Activated naive CD8-positive, alpha-beta T cell treated with anti-CD3 and anti-CD28 coated beads for 36 hours (primary cell): ENCODE measurements at places on chromosomes 6 and 20.

DNA sequence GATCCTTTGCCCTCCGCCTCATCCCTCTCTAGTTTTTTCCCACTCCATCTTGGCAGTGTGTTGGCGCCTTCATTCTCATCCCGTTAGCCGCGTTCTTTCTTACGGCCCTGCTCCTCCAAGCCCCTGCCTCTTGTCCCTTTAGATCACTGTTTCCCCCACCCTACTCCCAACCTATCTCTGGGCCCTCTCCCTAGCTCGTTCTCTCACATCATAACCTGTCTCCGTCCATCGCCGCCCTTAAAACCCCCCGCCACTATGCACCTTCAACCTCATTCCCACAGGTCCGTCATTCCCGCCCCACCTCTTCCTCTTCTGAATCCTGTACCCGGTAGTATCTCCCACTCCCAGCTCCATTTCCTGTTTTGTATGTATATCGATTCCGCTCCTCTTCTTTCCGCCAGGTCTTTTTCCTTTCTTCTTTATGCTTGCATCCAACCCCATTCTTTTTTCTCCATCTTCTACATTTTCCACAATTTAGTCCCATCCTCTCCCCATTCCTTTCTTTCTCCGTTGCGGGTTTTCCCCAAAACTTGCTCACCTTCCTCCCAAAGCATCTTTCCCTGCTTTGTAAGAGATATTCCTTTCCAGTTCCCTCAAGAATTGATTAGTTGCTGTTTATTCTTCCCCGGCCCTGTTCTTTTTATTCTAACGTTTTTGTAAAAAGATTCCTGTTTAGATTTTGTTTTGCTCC lies 671 bp downstream of the EFHC1 start:
- no peak for DNase-seq

DNA sequence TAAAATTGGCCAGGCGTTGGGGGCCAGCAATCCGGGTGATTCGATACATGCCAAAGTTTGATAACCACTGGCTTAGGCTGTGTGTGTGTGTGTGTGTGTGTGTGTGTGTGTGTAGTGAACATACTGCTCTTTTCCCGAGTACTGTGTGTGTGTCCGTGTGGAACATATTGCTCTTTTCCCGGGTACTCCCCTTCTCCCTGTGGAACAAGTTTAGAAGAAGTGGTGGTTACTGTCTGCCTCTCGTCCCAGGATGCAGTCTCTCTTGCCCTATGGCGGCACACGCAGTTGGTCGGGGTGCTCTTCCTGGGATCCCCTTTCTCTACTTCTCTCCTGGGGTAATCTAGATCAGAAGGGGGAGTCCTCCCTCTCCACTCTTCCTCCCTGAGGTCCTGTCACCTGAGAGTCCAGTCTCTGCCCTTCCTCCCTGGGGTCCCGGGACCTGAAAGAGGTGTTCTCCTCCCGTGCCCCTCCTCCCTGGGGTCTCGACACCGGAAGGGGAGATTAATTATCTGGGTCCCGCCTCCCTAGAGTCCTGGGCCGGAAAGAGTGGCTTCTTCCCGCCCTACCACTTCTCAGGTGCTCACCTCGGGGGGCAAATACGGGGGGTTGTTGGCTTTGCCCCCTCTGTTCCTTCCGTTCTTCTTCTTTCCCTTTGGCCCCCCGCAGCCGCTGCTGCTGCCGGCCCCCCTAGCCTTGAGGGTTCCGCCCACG lies 516 bp downstream of the GTPBP2 start:
- peak; percentile 65 for DNase-seq

GRCh38 chr6:14804785-14805210 lies 441.1 kb upstream of the JARID2 start:
- no peak for DNase-seq

GRCh38 chr20:50101887-50102286 lies 11.1 kb downstream of the UBE2V1 start:
- no peak for DNase-seq

- no peak for DNase-seq
Measured at GRCh38 chr6:135145063-135145800, 35.9 kb upstream of the MYB start.

DNA sequence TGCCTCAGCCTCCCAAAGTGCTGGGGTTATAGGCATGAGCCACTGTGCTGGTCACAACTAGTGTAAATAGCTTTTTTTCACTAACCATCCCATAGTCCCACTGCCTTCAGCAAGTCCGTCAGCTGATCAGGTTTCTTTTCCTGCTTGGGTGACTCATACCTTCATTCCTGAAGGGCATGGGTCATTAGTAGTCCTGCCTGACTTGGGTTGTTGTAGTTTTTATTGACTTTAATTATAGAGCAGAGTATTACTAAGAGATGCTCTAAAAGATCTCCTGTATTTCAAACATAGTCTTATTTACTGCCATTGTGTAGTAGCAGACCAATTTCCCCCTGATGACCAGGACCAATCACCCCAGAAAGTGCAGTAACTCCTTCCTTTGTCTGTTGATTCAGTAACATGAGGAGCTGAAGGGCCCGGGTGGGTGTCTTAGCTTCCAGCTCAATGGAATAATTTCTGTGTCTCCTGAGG lies 25.8 kb downstream of the HLA-C start:
- no peak for DNase-seq

GRCh38 chr6:6699741-6700367 lies 111.3 kb downstream of the LY86 start:
- DNase-seq = no peak

DNA sequence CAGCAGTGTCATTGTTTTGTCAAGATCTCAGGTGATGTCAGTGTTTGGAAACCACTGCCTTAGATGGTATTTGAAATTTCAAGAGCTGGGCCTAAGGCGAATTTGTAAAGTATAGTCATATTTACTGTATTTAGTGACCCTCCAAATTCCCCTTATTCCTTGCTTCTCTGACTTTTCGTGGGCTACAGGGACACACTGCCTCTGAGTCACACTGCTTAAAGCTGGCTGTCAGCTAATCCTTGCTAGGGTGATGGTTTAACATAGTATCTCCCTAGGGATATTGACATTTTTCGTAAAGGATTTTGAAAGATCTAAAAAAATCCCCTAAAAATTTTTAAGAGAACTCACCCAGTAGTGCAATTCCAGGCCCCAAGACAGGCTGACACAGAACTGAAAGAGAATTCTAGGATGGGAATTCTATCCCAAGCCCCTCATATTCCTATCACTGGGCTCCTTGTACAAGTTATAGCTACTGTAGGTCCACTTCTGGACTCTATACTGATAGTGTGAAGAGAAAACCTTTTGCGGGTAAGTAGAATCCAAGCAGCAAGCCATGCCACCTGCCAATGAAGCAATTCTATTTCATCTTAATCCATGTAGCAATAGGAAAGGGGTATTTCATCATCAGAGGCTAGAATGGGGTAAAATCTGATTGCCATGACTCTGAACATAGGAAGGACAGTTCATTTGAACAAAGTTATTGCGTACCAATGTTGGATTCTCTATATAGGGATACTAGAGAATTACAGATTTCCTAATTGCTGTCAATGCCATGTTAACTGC lies 4.3 kb downstream of the BMP6 start:
- no peak for DNase-seq

GRCh38 chr6:167898673-167899311 lies 72.1 kb downstream of the AFDN start:
- no peak for DNase-seq

- no peak for DNase-seq
Measured at GRCh38 chr6:139037490-139037889, 8.9 kb downstream of the ABRACL start.

DNA sequence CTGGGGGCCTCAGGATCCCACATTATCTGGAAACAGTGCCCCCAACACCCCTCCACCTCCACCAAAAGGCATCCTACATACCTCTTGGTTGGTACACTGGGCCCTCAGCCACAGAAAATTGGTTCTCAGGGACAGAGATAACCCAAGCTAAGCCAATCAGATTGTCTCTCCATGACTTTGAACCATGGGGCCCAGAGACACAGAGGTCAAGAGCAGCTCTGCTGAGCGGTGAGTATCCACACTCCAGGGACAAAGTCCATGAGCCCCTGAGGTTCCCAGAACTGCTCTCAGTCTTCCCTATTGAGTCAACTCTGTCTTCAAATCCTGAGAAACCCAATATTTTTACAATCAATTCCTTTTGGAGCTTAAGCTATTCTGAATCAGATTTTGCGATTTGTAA lies 35.3 kb downstream of the COL11A2 start:
- DNase-seq = no peak

GRCh38 chr6:125102891-125103290 lies 50.7 kb upstream of the TPD52L1 start:
- no peak for DNase-seq

GRCh38 chr20:517221-517620 lies 26.4 kb downstream of the CSNK2A1 start:
- DNase-seq = no peak

DNA sequence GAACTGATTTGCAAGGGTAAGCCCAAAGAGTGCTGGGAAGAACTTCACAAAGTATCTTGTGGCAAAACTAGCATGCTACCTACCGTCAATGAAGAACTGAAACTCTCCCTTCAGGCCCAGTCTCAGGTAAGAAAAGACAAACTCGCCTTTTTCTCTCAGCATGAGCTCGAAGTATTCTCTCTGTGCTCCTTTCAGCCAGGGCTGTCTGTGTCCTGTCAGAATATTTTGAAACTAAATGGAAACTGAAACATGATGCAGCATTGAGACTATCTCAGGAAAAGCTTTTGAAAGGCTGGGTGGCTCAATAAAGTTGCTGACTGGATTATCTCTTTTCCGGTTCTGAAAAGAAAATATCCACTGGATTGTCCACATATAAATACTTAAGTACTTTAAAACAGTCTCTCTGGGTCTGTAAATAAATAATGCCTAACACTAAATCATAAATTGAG lies 696 bp downstream of the CALHM5 start:
- DNase-seq = no peak

DNA sequence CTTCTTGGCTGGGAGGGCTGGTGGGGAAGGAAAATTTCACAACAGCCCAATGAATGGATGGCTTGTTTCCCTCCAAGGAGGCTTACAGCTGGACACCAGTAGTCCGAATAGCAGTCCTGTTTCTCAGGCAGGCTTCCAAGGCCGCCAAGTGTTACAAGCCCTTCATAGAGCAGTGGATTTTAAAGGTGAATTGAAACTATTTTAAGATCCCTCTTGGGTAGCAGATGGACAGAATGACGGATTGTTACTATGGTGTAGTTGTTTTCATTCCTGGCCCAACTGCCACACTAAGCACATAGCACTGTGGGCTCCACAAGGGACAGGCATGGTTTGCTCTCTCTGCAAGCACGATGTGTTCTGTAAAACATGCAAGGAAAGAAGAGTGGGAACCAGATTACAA lies 203.3 kb upstream of the TAB2 start:
- DNase-seq = no peak

DNA sequence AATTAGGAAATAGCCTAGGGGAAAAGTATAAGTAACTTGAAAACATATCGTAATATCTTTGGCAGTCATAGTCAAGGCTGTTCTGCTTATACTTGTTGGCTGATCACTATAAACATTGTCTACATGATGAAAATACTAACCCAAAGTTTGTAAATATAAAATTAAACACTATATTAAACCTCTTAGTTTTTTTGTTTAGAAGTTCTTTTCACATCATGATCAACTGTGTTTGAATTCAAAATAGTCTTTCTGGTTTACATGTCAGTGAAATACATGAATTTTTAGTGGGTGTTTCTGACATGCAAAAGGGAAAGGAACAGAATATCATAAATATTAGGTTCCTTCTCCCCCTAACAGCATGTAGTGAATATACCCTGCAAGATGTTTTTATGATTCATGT lies 43.5 kb downstream of the ADGRG6 start:
- DNase-seq = no peak

DNA sequence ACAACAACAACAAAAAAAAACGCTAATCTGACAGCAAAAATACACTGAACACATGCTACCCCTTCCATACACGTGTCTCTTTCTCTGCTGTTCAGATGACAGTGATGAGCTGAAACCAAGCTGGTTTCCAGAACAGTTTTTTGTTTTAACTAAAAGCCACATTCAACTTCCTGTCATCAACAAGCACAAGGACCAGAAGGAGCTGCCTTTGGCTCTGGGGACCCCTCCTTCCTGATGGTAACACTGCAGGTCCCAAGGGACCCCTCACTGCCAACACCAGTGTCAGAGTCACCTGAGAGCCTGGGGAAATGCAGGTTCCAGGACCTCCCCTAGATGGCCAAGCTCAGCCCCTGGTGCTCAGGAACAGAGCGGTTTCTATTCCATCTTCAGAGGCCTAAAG lies 6.0 kb downstream of the CST7 start:
- DNase-seq = no peak
